NCI-H1417 (cell line): ENCODE measurements at places on chromosomes 2 and 18.
A peak's percentile ranks its signal among the peaks of the same experiment; 100 is the strongest.

- DNase-seq, result peak; percentile 36
Measured at GRCh38 chr2:84904717-84905174, 710 bp upstream of the TMSB10 start.

- DNase-seq, result no peak
Measured at GRCh38 chr2:238710032-238710735, 137.7 kb upstream of the TWIST2 start.

- DNase-seq, result no peak
Measured at GRCh38 chr18:55239740-55240139, 280.5 kb upstream of the CCDC68 start.

DNA sequence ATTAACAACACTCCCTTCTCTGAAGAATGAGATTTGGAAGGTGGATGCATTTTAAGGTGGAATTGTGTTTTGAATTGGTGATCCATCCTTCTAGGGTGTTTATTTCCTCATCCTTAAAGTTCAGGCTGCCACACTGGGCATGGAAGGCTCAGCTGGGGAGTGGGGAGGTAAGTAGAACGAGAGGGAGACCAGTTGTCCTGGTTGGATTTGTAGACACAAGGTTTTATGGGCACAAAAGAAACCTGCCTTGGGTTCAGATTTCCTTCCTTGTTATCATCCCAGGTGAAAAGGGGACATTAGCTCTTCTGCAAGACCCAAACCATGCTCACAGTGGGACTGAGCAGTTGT lies 101.0 kb upstream of the SIX3 start:
- DNase-seq, result no peak

DNA sequence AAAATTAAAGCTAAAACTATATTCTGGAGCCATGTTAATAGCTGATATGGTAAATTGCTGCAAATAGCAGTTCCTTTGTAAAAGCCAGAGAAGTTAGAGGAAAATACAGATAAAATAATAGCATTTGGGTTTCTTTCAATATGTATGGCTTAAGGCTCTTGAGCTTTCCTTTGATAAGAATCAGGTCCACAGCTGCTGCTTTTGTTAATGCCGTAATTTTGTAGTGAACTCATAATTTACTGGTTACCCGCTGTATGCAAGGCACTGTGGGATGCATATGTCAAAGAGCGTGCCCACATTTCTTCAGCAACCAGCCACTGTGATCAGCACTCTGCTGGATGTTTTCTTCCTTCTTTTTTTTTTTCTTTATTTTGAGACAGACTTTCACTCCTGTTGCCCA lies 79.1 kb downstream of the MOGAT1 start:
- no peak for DNase-seq

GRCh38 chr2:164187121-164187520 lies 434.2 kb downstream of the GRB14 start:
- DNase-seq, result no peak

GRCh38 chr2:55017428-55017827 lies 32.8 kb downstream of the RTN4 start:
- DNase-seq, result no peak

GRCh38 chr2:206831442-206831995 lies 66.1 kb downstream of the FASTKD2 start:
- no peak for DNase-seq

GRCh38 chr18:51123936-51124486 lies 73.5 kb downstream of the MEX3C start:
- DNase-seq, result no peak

DNA sequence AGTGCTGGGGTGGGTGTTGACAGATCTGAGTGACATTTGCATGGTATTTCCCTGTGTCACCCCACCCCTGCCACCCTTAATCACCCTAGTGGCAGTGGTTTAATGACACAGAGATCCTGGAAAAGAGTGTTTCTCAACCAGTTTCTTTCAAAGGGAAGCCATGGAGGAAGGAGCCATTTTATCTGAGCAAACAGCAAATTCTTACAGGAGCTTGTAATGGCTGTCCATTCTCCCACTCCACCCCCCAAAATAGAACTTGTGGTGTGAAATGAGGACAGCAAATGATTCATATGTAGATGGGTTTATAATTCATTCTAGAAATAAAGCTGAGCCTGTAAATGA lies 51.5 kb downstream of the CDC42EP3 start:
- DNase-seq, result no peak

GRCh38 chr18:53117851-53118250 lies 777.9 kb downstream of the DCC start:
- no peak for DNase-seq

DNA sequence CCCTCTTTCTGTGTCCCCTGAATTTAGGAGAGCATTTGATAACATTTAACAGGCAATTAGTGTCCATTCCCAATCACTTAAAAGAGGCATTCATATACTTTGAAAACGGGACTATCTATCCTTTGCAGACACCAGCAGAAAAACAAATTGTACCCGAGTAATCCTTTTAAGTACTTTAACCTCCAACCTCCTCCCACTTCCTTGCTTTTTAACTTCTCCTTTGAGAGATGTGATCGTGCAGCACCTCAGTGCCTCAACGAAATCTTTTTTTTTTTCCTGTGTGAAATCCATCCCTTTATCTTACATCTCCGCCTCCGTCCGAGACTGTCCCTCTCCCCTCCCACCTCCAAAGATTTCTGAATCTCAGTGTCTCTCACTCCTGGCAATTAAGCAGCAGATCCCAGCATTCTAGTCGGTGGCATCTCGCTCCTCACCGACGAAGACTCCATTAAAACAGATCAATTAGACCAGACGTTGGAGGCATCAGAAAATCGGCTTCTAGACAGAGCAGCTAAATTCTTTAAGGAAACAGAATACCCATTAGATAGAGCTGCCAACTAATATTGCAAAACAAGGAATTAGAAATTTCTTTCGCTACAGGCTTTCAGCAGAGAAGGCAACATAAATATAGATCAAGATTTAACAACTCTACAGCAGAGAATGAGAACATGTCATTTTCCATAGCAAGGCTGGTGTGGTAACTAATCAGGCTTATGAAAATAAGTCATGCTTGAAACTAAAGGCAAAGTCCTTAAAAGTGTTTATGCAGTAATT lies 1.9 kb upstream of the TMEFF2 start:
- DNase-seq, result peak; percentile 49

DNA sequence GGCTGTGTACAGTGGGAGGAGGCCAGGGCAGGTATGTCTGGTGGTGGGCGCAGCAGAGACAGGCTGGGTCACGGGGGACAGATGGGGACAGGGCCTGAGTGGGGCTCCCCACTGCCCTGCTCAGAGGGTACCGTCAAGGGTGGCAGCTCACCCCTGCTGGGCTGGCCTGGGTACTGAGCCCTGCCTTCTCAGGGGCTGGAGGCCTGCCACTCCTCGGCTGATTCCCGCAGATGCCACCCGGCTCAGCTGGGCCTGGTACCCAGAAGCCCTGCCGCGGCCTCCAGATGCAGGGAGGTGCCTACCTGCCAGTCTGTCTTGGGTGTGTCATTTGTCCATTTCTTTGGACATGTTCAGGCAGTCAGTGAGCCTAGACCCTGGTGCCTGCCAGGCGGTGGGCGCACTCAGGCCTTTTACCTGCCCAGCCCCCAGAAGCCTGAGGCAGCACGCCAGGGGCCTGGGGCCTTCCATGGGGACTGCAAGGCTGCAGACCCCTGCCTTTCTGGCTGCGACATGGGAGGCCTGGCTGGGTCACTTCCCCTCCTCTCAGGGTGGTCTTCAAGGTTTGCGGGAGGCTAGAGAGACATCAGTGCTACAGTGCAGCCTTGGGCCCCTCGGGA lies 3.3 kb downstream of the SNORC start:
- no peak for DNase-seq

DNA sequence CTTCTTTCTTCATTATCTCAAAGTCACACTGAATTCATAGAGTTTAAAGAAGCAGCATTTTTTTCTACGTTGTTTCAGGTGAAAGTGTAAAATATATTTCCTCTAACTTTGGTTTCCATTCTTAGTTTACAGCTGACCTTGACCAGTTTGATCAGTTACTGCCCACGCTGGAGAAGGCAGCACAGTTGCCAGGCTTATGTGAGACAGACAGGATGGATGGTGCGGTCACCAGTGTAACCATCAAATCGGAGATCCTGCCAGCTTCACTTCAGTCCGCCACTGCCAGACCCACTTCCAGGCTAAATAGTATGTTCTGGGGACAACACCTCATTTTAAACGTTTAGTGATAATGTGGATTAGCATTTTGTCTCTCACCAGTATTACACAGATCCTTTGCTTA lies 82.4 kb downstream of the PTRHD1 start:
- DNase-seq, result no peak
